Activated naive CD8-positive, alpha-beta T cell treated with anti-CD3 and anti-CD28 coated beads for 36 hours (primary cell): ENCODE measurements at places on chromosomes 5 and 9. TPM values are rescaled to one million over a fixed set of nuclear protein-coding genes. Genes with fewer than 3 reads are reported as not detected.

CAMK4 gene
- 66.6 TPM for total RNA-seq

DNA sequence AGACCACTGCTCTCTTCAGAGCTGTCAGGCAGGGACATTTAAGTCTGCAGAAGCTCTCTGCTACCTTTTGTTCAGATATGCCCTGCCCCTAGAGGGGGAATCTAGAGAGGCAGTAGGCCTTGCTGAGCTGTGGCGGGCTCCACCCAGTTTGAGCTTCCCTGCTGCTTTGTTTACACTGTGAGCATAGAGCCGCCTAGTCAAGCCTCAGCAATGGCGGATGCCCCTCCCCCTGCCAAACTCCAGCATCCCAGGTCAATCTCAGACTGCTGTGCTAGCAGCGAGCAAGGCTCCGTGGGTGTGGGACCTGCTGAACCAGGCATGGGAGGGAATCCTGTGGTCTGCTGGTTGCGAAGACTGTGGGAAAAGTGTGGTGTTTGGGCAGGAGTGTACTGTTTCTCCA, 59.9 kb downstream of the CAVIN4 start:
- H3K27me3 ChIP-seq: peaks cover 31% of the 10 kb centered on the region
- no peaks in the 10 kb centered on the region for H3K36me3 ChIP-seq
- H3K4me3 ChIP-seq: no peak overlapping the region

SNCAIP gene
- not detected for total RNA-seq

GRCh38 chr9:94685359-94685758, 41.1 kb upstream of the AOPEP start:
- no peak for DNase-seq
- H3K27ac ChIP-seq: no peak overlapping the region
- H3K4me3 ChIP-seq: no peak overlapping the region
- H3K4me1 ChIP-seq: peaks cover 1% of the 10 kb centered on the region

PROB1 gene
- 6.2 TPM for total RNA-seq
